ENCODE measurements at places on chromosomes 5 and 9. TPM values are rescaled to one million over a fixed set of nuclear protein-coding genes. Genes with fewer than 3 reads are reported as not detected.

FKTN gene
- 16.4 TPM for total RNA-seq

SLC36A2 gene
- not detected for total RNA-seq

TTLL11 gene
- 4.0 TPM for total RNA-seq

CCDC187 gene
- total RNA-seq, result 0.05 TPM

DNA sequence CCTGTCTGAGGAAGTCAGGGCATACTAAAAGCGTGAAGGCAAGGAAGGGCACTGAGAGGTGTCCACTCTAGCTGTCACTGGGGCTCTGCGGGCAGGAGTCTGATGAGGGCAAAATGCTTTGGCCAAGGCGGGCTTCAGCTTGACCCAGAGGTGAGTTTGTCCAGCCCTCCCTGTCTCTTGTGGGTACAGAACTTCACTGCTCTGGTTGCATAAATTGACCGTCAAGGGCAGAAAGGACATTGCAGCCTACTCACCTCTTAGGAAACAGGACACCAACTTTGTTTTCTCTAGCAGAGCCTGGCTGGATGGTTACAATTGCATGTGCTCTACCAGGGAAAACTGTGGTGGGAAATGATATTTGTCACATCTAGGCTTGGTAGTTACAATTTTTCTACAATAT is 170.9 kb downstream of the TMEM38B start:
- DNase-seq, result no peak

GRCh38 chr5:1315709-1316587 is 21.1 kb upstream of the TERT start:
- DNase-seq, result no peak

Measured in endothelial cell (in vitro differentiated cells).